GM04504 (cell line): ENCODE measurements at places on chromosomes 4 and X.
A peak's percentile ranks its signal among the peaks of the same experiment; 100 is the strongest.

- DNase-seq = no peak
Measured at GRCh38 chr4:118760493-118760892, 75.3 kb downstream of the METTL14 start.

DNA sequence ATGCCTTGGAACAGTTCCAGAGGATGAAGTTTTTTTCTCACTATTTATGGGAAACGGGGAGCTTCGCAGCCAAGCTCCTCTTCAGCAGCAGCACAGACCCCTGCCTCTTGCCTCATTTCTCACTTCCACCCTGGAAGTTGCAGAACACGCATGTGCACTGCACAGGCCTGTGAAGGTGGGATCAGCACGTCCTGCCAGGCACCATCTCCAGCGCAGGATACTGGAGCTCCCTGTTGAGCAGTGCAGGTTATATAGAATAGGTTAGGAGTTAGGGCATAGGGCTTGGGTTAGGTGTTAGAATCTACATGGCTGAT lies 110.1 kb upstream of the CENPE start:
- no peak for DNase-seq

DNA sequence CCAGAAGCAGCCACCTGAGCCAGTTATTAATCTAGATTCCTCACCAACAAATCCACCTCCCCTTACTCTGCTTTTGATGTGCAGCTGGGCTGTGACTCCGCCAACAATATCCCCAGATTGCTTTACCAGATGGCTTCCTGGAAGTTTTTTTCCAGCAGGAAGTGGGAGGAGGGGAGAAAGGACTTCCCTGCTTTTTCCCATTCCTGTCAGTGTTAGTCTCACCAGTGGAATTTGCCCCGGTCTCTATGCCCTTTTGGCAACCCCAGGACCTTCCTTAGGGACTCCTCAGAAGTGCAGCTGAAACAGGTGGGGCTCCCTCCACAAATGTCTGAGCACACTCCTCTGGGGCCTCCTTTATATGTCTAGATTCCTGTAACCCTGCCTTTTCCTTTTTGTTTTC lies 465.2 kb upstream of the IGFBP7 start:
- no peak for DNase-seq

- DNase-seq = no peak
Measured at GRCh38 chr4:52869656-52870055, 7.5 kb downstream of the RASL11B start.

- DNase-seq = no peak
Measured at GRCh38 chr4:147865926-147866325, 134.0 kb downstream of the ARHGAP10 start.

DNA sequence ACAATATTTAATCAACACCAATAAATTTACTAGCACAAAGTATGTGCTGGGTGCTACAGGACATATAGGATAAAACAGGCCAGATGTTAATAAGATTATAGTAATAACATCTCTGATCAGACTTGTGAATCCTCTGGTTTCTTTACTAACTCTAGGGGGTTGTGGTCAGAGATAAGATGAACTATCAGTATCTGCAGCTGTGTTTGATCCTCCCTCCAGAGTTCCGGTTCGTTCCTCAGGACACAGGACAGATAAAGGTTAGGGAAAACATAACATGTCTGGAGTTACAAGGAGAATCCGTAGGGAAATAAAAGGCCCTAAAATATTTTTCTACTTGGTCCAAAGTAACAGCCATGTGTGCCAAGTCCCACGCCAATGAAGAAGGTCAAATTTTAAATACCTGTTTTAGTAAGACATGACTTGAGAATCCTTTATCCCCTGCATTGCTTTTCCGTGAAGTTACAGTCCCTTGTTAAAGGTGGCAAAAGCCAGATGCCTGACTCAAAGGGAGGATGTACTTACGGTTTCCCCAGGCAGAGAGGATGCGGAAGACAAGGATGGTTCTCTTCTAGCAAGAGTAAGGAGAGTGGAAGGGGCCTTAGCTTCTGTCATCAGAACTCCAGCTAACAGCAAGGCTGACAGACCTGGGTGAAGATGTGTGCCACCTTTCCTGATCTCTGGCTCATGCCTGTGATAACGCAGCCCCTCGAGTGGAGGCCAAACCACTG lies 44.4 kb downstream of the KIAA0232 start:
- no peak for DNase-seq

DNA sequence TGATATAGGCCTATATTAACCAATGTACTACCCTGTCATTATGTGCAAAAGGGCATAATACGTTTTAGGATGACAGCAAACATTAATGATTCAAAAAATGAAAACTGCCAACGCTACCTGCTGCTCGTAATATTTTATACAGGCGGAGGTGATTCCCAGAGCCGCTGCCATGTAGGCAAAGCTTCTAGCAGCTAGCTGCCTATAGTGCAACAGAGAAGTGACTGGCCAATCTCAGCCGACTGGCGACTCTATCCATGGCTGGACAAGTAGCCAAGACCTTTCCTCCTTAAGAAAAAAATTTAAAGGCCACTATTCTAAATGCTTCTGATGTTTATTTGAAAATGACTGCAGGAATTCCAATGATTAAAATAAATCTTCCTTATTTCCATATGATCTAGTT lies 1.9 kb downstream of the PPARGC1A start:
- no peak for DNase-seq

DNA sequence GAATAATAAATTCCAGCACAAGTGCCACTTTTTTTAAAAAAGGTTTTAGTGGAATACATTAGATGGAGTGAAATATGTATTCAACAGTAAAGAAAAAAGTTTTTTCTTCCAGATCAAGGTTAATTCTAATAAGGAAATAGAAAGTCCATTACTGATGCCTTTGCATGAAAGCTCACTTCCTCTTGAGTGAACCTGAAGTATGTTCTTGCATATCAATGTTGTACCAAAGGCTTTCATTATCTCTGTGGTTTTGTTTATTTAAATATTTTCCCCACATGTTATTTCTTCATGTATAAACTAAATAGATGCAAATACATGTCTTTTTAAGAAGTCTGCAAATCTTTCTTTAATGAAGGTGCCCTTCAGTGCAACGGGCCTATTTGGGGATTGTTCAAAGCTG lies 307.9 kb downstream of the C4orf33 start:
- no peak for DNase-seq

DNA sequence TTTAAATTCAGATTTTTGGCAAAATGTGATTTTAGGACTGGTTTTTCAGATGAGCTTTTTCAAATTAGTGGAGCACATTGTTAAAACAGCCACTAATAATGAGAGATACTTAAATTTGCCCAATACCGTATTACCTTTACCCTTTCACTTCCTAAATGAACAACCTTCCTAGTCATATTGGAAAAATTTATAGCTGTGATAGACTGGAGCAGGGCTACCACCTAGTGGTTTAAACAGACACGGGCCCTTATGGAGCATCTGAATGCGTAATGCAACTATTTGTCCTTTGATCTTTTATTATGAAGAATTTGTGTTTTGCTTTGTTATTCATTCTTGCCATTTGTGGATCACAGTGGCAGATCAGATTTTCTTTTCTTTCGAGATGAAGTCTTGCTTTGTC lies 72.7 kb downstream of the KDM6A start:
- no peak for DNase-seq

- no peak for DNase-seq
Measured at GRCh38 chr4:26028793-26029567, 115.0 kb downstream of the SMIM20 start.

DNA sequence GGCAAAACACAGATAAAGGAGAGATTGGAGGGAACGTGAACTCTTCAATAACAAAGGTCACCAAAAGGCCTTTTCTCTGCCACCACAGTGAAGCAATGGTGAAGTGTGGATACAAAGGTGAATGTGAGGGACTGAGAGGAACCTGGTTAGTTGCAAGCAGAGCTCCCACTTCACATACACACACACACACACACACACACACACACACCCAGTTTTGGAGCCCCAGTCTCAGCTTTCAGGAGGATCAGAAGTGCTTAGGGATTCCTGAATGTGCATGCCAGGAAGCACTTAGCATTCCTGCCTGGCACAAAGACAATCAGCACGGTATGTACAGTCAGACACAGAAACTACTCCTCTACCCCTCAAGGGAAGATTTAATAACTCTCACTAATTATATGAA lies 71.5 kb downstream of the ARHGEF9 start:
- peak; percentile 4 for DNase-seq

DNA sequence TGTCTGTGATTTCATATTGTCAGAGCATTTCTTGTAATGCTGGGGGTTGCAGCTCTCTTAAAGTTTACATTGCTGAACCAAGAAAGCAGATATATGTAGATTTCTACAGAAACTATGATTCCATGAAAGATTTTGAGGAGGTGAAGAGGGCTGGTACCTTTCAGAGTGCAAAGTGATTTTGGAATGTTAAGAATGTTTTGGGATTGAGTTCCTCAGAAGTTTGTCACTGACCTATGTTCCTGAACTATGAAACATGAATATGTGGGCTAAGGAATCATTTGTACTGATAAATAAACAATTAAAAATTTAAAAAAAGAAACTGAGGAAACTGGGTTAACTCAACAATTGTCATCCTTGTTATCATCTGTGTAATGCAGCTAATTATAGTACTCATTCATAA lies 12.3 kb upstream of the CHIC2 start:
- no peak for DNase-seq

DNA sequence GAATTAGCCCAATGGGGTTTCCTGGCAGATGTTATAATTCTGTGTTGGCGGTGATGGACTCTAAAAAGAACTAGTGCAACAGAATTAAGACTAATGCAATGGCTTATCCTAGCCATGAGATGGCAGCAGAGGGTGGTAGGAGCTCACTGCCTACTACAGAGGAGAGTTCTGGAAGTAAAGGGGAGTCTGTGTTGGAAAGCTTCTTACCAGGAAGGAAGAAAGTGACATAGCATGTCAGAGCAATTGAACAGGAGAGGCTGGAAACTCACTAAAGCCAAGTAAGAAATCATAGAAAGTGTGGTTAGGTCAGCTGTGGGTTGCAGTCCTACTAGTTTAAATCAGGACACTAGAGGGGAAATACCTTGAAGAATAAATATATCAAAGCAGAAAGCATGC lies 6.3 kb upstream of the TRPC5OS start:
- peak; percentile 12 for DNase-seq

DNA sequence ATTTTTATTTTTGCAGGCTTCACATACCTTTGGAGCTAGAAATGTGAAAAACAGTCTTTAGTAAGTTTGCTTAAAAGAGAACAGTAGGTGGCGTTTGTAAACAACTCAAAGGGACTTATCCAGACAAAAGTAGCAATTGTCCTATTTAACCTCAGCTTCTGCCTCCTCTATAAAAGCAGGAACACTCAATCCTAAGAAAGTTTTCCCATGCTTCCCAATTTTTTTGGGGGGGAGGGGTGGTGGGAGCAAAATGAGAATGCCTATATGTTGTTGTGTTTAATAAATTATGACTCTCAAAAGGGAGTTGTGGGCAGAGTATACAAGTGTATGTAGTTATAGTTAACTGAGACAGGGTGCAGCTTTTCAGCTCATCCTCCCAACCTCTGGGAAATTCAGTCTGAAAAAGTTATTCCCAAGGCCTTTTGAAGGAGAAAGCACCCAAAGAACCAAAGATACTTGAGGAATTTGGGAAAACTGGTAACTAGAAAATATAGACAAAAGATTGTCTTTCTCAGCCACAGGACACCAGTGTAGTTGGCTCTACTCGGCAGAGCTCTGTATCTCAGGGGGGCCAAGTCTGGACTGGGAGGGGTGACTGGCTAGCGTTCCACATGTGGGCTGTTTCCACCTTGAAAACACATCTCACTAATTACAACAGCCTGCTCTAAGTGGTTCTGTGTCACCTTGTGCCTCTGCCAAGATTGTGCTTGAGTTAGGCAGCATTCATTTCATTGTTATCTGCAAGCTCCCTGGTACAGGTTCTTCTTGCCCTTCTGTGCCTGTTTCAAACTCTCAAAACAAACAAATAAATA lies 2.8 kb downstream of the SFRP2 start:
- no peak for DNase-seq

- DNase-seq = no peak
Measured at GRCh38 chr4:48267574-48267973, 2.1 kb downstream of the TEC start.
